ENCODE measurements at places on chromosomes 6 and 20.

- no peak for DNase-seq
- H3K4me3 ChIP-seq = no peak overlapping the region
- peaks cover 6% of the 10 kb centered on the region for H3K27me3 ChIP-seq
- H3K27ac ChIP-seq = no peak overlapping the region
- H3K36me3 ChIP-seq = no peaks in the 10 kb centered on the region
- no peaks in the 10 kb centered on the region for H3K4me1 ChIP-seq
Measured at GRCh38 chr6:157715728-157716164, 107.3 kb upstream of the SNX9 start.

DNA sequence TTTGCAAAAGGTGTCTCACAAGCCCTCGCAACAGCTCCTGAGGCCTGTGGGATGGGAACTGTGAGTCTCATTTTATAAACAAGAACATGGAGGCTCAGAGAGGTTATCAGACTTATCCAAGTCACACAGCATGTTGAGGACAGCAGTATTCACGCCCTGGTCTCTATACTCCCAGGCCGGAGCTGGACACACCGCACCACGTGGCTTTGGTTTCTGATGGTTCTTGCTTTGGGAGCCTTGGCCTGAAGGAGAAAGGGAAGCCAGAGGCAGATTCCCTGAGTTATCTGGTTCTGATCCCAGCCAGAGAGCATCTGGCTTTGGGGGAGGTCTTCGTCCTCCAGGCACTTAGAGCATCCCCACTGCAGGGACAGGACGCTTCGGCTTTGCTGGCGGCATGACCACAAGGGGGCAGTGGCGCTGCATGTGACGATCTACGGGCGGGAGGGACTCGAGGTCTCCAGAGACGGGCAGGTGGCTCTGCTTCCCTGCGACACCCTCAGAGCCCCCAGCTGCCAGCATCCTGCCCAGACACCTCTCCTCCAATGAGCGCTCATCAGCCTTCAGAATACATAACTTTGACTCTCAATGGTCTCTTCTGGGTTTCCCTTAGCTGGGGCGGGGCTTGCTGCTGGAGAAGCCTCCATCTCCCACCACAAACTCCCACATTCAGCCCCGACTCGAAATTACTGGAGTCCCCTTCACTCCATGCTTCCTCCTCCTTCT is 51.4 kb upstream of the SAYSD1 start:
- H3K36me3 ChIP-seq = no peaks in the 10 kb centered on the region
- peaks cover 4% of the 10 kb centered on the region for H3K27me3 ChIP-seq
- peak; percentile 85 for DNase-seq
- no peak overlapping the region for H3K27ac ChIP-seq

GRCh38 chr6:101534821-101535220 is 141.3 kb downstream of the GRIK2 start:
- no peak for DNase-seq
- H3K27ac ChIP-seq = no peak overlapping the region
- H3K36me3 ChIP-seq = no peaks in the 10 kb centered on the region
- H3K4me3 ChIP-seq = no peak overlapping the region
- no peaks in the 10 kb centered on the region for H3K27me3 ChIP-seq

- no peak overlapping the region for H3K4me3 ChIP-seq
- peaks cover 1% of the 10 kb centered on the region for H3K27me3 ChIP-seq
- no peak overlapping the region for H3K27ac ChIP-seq
- H3K4me1 ChIP-seq = peaks cover 9% of the 10 kb centered on the region
- no peak for DNase-seq
Measured at GRCh38 chr6:52724042-52724405, 39.3 kb downstream of the GSTA2 start.

DNA sequence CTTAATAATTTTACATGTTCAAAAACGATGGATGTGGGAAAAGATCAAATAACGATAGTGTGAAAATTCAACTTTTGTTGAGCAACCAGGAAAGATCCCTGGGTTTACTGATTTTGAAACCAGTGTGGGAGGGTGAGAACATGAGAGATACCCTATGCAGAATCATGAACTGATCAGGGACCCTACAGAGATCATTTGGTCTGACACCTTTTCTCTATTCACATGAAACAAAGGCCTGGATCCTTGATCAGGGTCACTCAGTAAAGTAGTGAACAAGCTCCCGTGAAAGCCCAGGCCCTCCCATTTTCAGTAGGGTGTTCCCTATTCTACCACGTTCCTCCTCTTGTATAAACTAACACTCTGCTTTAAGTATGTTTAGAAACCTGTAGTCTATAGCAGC is 60.5 kb upstream of the DUSP22 start:
- H3K36me3 ChIP-seq = no peaks in the 10 kb centered on the region
- H3K4me3 ChIP-seq = no peak overlapping the region
- no peaks in the 10 kb centered on the region for H3K27me3 ChIP-seq
- DNase-seq = no peak
- H3K27ac ChIP-seq = no peak overlapping the region
- peaks cover 30% of the 10 kb centered on the region for H3K4me1 ChIP-seq

GRCh38 chr20:2297357-2297728 is 1.5 kb downstream of the TGM3 start:
- DNase-seq = no peak
- H3K36me3 ChIP-seq = no peaks in the 10 kb centered on the region
- H3K4me3 ChIP-seq = no peak overlapping the region

- no peak for DNase-seq
- no peak overlapping the region for H3K27ac ChIP-seq
- H3K4me3 ChIP-seq = no peak overlapping the region
- no peaks in the 10 kb centered on the region for H3K4me1 ChIP-seq
- peaks cover 4% of the 10 kb centered on the region for H3K36me3 ChIP-seq
Measured at GRCh38 chr6:113476937-113477839, 380.0 kb upstream of the MARCKS start.

GRCh38 chr6:36053878-36054277 is 26.3 kb downstream of the MAPK14 start:
- no peaks in the 10 kb centered on the region for H3K27me3 ChIP-seq
- H3K27ac ChIP-seq = no peak overlapping the region
- no peaks in the 10 kb centered on the region for H3K4me1 ChIP-seq
- no peak for DNase-seq

GRCh38 chr20:689947-690346 is 14.3 kb upstream of the SCRT2 start:
- no peak overlapping the region for H3K27ac ChIP-seq
- no peak for DNase-seq
- no peaks in the 10 kb centered on the region for H3K36me3 ChIP-seq

- H3K36me3 ChIP-seq = peaks cover 7% of the 10 kb centered on the region
- H3K27me3 ChIP-seq = no peaks in the 10 kb centered on the region
- peak overlapping the region; percentile 43 for H3K4me3 ChIP-seq
- no peak overlapping the region for H3K27ac ChIP-seq
- H3K4me1 ChIP-seq = peaks cover 12% of the 10 kb centered on the region
Measured at GRCh38 chr6:30730601-30731435, 10.7 kb downstream of the TUBB start.

DNA sequence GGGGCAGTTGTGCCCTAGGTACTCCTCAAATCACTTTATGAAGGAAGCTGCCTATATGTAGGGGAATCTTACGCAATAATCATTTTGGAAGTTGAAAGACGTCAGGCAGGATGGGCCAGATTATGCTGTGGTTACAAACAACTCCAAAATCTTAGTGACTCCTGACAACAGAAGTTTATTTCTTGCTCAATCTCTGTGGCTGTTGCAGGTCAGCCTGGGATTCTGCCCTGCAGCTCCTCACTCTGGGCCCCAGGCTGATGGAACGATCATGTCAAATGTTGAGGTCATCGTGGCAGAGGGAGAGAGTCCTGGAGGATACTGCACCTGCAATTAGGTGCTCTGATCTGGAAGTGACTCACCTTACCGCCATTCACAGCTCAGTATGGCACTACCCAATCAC is 88.4 kb downstream of the ZDHHC14 start:
- no peaks in the 10 kb centered on the region for H3K27me3 ChIP-seq
- no peak for DNase-seq
- H3K4me3 ChIP-seq = no peak overlapping the region
- peaks cover 25% of the 10 kb centered on the region for H3K4me1 ChIP-seq

- H3K27ac ChIP-seq = peak overlapping the region; percentile 100
- DNase-seq = no peak
- peaks cover 46% of the 10 kb centered on the region for H3K4me1 ChIP-seq
- no peaks in the 10 kb centered on the region for H3K27me3 ChIP-seq
- H3K4me3 ChIP-seq = peak overlapping the region; percentile 39
- peaks cover 8% of the 10 kb centered on the region for H3K36me3 ChIP-seq
Measured at GRCh38 chr20:38092260-38092857, 58.8 kb downstream of the RPRD1B start.

GRCh38 chr6:118333772-118334171 is 214.3 kb upstream of the PLN start:
- H3K4me1 ChIP-seq = no peaks in the 10 kb centered on the region
- H3K27ac ChIP-seq = no peak overlapping the region
- no peak for DNase-seq
- H3K36me3 ChIP-seq = peaks cover 2% of the 10 kb centered on the region
- no peak overlapping the region for H3K4me3 ChIP-seq
- H3K27me3 ChIP-seq = no peaks in the 10 kb centered on the region

- H3K36me3 ChIP-seq = peaks cover 1% of the 10 kb centered on the region
- peaks cover 11% of the 10 kb centered on the region for H3K27me3 ChIP-seq
- peaks cover 5% of the 10 kb centered on the region for H3K4me1 ChIP-seq
- no peak overlapping the region for H3K4me3 ChIP-seq
- no peak overlapping the region for H3K27ac ChIP-seq
Measured at GRCh38 chr20:50379049-50379990, 130.9 kb upstream of the PTPN1 start.

DNA sequence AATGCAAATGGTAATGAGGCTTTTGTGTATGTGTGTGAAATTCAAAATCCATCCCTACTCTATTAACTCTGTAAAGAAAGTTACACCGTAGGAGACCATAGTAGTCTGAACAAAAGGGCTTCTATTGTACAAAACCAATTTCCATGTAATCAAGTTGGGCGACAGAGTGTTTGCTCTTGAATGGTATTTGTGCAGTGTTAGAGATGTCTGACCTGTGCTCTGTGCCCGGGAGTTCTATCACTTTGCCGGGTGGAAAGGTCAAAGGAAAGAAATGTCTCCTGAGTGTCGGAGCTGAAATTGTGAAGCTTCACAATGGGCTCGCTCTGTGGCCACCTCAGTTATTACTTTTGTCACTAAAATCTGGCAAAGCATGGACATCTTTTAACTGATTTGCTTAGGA is 312.0 kb downstream of the SAMD5 start:
- H3K4me1 ChIP-seq = no peaks in the 10 kb centered on the region
- H3K27me3 ChIP-seq = no peaks in the 10 kb centered on the region
- DNase-seq = no peak
- H3K27ac ChIP-seq = no peak overlapping the region
- H3K36me3 ChIP-seq = no peaks in the 10 kb centered on the region

DNA sequence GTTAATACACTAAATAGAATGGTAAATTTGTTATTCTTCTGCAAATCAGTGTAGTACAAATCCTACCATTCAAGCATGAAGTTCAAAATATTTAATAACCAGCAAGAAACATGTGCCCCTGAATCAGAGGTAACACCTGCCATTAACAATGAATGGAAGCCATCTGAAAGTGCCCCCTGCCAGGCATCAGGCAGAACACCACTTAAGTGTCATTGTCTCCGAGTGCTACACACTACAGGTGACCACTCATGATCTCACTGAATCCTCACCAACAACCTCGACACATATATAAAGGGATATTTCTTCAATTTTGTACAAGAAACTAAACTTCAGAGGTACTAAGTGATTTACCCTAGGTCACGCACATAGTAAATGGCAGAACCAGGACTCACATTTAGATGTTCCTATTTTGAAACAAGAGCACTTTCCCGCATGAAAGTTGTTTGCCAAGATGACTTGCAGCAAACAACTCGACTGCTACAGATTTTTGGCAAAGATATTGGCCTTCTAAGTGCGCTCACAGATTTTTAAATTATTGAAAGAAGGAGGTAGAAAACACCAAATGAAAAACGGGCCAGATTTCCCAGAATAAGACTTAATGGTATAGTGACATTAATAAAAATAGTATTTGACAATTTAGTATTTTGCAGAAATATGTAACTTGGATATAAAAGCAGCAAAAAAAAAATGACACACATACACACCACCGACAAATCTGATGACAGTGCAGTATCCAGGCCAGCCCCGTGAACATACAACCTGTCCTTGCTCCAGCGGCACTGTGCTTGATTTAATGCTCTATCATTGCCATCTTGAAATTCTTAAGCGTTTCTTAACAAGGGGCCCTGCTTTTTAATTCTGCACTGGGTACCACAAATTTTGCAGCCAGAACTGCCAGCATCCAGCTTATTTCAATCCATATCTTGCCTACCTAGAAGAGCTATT is 274.5 kb downstream of the ALDH8A1 start:
- no peak overlapping the region for H3K27ac ChIP-seq
- no peaks in the 10 kb centered on the region for H3K4me1 ChIP-seq
- H3K27me3 ChIP-seq = no peaks in the 10 kb centered on the region
- H3K4me3 ChIP-seq = no peak overlapping the region
- DNase-seq = no peak

DNA sequence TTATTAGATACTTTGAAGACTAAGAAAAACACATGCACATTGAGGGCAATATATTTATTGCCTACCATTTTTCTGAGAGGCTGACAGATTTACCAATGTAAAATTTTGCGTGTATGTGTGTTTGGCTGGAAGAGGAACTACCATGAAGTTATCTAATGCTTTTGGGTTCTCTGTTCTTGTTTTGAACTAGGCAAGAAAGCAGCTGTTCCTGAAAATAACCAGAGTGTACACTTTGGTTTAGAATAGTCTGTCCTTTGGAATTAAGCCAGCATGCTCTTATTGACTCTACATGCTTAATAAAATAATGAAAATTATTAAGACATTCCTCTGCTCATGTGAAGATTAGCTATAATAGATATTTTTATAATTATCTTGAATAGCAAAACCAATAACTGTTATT is 129.2 kb downstream of the MYB start:
- DNase-seq = no peak
- H3K27me3 ChIP-seq = no peaks in the 10 kb centered on the region
- H3K36me3 ChIP-seq = peaks cover 4% of the 10 kb centered on the region
- H3K4me3 ChIP-seq = no peak overlapping the region
- no peaks in the 10 kb centered on the region for H3K4me1 ChIP-seq

- peaks cover 19% of the 10 kb centered on the region for H3K4me1 ChIP-seq
- peak overlapping the region; percentile 70 for H3K4me3 ChIP-seq
- no peaks in the 10 kb centered on the region for H3K36me3 ChIP-seq
- peak overlapping the region; percentile 77 for H3K27ac ChIP-seq
- peaks cover 2% of the 10 kb centered on the region for H3K27me3 ChIP-seq
Measured at GRCh38 chr6:41531591-41532582, 14.3 kb upstream of the FOXP4 start.

GRCh38 chr20:23048283-23049200 is 930 bp downstream of the THBD start:
- H3K27ac ChIP-seq = no peak overlapping the region
- H3K36me3 ChIP-seq = peaks cover 2% of the 10 kb centered on the region
- no peaks in the 10 kb centered on the region for H3K4me1 ChIP-seq
- H3K27me3 ChIP-seq = peaks cover 19% of the 10 kb centered on the region
- no peak overlapping the region for H3K4me3 ChIP-seq
- no peak for DNase-seq

- H3K4me3 ChIP-seq = peak overlapping the region; percentile 88
- H3K36me3 ChIP-seq = no peaks in the 10 kb centered on the region
- no peaks in the 10 kb centered on the region for H3K27me3 ChIP-seq
- H3K27ac ChIP-seq = peak overlapping the region; percentile 88
Measured at GRCh38 chr6:119348096-119348747, 1.3 kb downstream of the MAN1A1 start.

Measured in memory B cell (primary cell).